ENCODE measurements at places on chromosomes 3 and 15.
A peak's percentile ranks its signal among the peaks of the same experiment; 100 is the strongest.

DNA sequence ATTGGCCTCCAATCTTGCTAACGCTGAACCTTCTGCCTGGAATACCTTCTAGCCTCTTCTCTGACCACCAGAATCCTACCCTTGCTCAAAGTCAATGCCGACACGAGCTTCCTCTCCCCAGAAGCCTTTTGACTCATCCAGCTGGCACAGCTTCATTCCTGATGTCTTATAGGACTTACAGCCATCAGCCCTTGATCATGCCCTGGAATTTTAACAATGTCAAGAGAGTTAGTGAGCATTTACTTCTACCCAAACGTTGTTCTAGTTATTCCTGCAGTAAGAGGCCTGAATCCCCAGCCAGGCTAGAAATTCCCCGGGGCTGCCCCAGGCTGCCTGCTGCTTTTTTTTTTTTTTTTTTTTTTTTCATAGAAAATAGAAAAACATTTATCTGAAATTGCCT is 3.9 kb downstream of the CYP1A2 start:
- peak; percentile 90 for DNase-seq

GRCh38 chr3:99410789-99411311 is 227.5 kb upstream of the COL8A1 start:
- DNase-seq = peak; percentile 95

- DNase-seq = no peak
Measured at GRCh38 chr3:179848711-179849110, 188.0 kb downstream of the PEX5L start.

DNA sequence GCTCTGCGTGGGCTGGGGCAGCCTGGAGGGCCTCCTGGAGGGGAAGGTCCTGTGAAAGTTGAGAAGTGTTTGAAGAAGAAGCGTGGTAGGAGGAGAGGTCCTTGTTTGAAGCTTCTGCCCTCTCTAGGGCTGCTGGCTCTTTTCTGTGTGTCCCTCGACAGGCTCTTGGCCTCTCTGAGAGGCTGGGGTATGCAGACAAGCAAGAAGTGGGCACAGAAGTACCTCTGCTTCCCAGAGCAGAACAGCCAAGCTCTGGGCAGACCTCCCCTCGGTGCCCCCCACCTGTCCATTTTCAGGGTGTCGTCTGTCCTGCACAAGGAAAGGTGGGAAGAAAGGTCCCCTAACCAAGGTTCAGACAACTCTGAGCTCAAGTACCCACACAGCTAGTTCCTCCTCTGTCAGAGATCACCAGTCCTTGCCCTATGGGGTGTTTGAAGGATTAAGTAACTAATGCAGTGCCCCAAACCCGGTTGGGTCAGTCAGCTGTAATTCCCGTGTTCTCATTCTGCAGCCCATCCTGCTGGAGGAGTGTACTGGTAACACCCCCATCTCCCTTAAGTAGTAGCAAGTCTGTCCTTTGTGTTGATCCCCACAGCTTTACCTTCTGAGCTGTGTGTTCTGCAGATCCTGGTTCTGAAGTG is 6.3 kb downstream of the CSK start:
- DNase-seq = no peak

- DNase-seq = peak; percentile 25
Measured at GRCh38 chr3:188554404-188554803, 400.4 kb downstream of the LPP start.

DNA sequence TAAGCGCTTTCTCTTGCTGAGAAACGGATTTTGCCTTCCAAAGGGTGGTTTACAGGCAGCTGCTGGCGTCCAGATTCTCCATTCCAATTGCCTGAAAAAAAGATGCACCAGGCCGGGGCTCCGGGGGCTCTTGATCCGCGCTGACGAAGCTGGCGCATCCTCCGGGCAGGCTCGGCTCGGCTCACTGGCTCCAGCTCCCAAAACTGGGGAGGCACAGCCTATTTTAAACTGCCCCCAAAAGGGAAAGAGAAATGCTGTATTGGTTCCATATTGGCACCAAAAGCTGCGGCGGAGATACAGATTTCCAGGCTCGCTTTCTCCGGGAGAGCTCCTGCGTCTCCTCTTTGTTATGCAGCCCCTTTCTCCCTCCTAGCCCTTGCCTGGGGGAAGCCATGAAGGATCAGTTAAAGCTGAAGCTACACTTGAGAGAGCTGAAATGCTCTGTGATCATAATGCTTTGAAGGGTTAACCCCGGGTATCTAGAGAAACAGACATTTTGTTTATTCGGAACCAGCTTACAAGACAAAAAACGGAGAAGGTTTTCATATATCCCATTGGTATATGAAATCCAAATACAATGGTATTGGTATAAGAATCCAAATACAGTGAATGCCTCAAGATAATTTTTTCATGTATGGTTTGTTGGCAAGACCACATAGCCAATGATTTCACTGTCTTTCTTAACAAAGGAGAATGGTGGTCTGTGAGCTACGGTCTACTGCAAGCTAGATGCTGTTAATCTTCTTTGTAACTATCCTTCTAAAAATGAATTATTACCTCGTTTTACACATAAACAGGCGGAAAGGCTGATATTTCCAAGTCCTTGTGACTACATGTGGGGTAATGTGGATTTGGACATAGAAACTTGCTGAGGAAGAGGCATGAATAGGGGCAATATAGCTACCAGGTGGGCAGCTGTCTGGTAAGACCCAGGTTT is 693 bp downstream of the CD200 start:
- no peak for DNase-seq

GRCh38 chr3:127612966-127613365 is 14.8 kb downstream of the MCM2 start:
- no peak for DNase-seq

DNA sequence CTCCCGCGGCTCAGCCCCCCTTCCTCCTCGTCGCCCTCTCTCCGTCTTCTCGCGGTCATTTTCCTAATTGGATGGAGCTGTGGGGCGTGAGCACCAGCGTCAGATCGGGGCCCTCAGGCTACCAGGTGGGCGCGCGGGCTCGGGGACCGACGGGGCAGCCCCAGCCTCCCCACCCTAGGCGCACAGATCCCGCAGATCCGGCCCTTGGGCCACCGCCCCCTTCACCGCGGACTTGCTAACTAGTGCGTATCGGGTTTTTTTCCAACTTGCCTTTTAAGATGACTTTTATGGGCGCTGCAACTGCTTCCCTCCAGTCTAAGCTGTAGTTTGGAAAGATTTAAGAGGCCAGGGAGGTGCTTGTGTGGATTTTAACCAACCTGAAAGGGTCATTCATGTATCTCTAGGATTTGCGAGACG is 1.3 kb downstream of the ZNF710 start:
- peak; percentile 47 for DNase-seq

GRCh38 chr15:99014803-99015697 is 7.5 kb upstream of the PGPEP1L start:
- peak; percentile 73 for DNase-seq

DNA sequence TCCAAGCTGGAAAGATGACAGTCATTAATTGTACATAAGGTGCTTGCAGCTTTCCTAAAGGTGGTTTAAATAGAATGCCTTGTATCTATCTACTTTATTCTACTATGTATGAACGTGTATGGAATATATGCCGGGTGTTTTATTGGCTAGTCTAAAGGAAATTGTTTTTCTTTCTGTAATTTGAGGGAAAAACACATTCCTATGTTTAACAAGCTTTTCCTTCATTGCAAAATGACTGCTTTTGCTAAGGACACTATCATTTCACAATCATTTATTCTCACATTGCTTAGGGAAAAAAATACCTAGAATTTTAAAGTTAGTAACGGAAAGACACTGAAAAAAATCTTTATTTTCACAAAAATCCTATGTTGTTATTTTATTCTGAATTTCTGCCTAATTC is 141.7 kb downstream of the WDR76 start:
- DNase-seq = no peak

DNA sequence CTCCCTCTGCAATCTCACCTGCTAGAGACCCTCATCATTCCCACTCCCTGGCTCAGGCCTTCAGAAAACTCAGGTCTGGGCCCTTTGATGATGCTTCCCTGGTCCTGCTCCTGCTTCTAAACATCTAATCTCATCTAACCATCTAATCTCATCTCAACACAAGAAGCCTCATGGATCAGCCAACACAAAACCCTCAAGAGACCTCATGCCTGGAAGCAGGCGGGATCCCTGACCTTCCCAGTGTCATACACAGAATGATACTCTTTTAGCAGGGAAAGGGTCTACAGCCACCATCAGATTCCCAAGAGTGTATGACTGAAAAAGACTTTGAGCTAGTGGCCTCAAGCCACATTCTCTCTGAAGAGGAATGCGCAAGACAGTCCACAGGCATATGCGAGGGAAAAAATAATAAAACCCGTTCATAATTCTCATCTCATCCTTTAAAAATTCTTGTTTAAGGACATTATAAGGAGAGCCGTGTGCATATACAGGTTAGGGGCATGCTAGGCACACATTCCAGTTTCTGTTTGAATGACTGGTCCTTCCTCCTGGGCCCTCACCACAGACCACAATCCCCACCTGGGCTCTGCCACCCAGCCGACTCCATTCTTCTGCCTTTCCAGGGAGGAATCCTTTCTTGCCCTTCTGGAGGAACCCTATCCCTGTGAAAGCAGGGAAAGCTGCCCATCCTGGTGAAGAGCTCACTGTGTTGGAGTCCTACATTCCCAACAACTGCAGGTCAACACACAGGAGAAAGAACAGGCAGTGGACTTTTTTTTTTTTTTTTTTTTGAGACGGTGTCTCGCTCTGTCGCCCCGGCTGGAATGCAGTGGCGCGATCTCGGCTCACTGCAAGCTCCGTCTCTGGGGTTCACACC is 2.2 kb downstream of the ZXDC start:
- no peak for DNase-seq

GRCh38 chr3:177537612-177538011 is 340.3 kb upstream of the TBL1XR1 start:
- no peak for DNase-seq

DNA sequence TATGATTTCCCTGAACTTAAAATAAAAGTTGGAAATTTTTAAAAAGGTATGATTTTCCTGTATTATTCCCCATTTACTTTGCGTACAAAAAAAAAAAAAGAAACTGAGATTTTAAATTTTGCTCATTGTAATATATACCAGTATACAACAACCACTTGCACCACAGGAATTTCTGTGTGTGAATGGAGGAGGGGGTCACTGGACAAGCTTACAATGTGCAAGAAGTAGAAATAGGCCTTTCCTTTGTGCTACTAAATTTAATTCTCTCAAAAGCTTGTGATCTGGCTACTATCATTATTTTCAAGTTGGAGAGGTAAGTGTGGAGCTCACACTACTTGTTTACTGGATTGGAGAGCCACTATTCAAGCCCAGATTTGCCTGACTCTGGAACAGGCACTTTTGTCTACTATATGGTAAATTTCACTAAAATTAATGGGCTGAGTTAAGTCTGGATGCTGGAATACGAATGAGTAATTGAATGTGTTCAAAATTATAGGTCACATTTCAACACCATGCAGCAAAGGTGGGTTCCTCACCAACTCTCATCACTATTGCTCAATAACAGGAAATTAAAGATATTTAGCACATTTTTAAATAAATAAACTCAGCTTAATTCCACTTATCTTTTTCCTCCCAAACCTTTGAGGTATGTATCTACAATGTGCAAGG is 148.0 kb upstream of the MBNL1 start:
- no peak for DNase-seq

GRCh38 chr3:166889241-166889640 is 490.9 kb downstream of the ZBBX start:
- no peak for DNase-seq

GRCh38 chr15:43896543-43896942 is 69.7 kb downstream of the WDR76 start:
- DNase-seq = peak; percentile 16

DNA sequence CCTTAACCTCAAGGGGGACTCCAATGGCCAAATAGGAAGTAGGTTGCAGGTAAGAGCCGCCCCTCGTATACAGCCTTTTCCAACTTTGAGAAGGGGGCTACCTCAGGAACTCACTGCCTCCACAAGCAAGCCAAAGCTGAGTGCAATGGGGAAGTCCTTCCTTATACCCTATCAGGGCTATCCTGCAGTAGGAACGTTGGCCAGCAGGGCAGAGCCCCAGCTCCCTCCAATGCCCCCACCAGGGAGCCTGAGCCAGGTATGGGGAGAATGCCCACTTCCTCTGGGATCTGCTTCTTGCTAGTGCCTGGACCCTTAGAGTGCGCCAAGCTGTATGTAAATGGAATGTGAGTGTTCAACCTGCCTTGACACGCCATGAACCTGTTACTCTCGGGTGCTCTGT is 16.3 kb downstream of the CACNA2D2 start:
- DNase-seq = no peak

- DNase-seq = peak; percentile 72
Measured at GRCh38 chr3:196431181-196432136, 768 bp downstream of the UBXN7 start.

GRCh38 chr15:54518156-54518882 is 540.1 kb downstream of the UNC13C start:
- no peak for DNase-seq

DNA sequence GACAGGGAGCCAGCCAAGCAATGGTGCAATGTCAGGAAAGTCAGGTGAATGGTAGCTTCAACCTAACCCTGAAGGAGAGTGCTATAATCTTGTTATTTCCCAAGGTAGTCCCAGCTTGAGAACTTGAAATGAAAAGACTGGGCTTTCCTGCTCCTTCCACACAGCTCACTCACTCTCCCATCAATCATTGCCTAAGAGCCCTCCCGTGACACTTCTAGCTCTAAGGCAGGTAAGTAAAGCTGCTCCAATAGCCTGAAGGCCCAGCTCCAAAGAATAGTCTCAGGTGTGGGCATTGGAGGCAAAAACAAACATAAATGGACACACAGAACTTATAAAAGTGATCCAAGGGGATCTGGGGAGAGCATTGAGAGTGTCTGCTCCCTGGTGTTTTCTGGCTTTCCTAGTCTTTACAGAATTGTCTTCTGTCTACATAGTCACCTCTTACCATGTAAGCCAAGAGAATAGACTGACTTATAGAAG is 63.1 kb upstream of the TBC1D5 start:
- no peak for DNase-seq

- DNase-seq = no peak
Measured at GRCh38 chr15:26635614-26636013, 137.3 kb downstream of the GABRB3 start.

DNA sequence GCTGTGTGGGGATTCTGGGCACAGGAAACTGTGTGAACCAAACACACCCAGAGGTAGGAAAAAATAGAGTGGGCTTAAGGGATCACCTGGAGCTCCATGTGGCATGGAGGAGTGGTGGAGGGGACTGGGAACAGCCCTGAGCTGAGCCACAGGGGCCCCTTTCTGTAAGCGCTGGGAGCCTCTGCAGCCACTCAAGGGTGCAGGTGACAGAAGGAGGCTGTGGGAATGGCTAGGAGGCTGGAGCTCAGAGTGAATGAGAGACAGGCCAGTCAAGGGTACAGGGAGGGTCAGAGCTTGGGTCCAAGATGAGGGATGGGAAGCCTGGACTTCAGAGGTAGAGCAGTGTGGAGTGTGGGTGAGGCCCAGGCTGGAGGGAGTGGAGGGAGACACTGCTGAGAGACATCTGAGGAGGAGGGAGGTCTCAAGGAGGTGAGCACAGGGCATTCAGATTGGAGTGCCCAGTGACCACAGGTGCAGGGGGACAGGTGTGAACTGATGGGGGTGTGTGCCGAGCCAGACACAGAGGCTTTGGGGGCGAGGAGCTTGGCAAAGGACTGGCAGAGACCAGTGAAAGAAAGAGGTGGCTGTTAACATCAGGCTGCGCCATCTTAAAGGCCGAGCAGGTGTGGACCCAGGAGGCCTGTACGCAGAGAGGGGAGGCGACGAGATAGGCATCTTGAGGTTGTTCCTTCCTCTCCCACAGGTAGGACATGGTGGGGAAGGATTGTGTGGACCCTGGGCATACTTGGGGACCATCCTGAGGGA is 56.8 kb downstream of the FGD5 start:
- DNase-seq = no peak

Measured in EL (cell line).